ENCODE measurements at places on chromosomes 16 and 17.

DNA sequence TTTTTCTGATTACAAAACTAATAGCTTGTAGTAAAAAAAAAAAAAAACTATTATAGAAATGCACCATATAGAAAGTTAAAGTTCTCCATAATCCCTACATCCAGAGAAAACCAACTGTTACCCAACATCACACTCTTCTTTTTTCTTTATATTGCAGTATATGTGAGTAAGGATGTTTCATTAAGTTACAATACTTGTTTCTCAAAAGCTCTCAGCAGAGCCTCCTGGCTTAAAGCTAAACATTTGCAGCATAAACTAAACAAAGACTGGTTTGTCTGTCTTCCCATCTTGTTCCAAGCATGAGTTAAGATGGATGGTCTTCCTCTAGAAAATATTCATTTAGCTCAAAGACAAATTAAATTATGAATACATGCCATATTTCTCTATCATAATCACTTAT lies 25.2 kb downstream of the GRB2 start:
- no peak for DNase-seq

DNA sequence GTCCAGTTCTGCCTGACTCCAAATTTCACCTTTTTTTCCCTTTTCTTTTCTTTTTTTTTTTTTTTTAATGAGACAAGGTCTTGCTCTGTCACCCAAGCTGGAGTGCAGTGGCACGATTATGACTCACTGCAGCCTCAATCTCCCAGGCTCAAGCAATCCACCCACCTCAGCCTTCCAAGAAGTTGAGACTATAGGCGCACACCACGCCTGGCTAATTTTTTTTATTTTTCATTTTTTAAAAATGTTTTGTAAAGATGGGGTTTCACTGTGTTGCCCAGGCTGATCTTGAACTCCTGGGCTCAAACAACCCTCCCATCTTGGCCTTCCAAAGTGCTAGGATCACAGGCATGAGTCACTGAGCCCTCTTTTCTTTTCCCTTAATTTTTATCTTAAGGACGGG lies 33.4 kb upstream of the RBBP6 start:
- no peak for DNase-seq

DNA sequence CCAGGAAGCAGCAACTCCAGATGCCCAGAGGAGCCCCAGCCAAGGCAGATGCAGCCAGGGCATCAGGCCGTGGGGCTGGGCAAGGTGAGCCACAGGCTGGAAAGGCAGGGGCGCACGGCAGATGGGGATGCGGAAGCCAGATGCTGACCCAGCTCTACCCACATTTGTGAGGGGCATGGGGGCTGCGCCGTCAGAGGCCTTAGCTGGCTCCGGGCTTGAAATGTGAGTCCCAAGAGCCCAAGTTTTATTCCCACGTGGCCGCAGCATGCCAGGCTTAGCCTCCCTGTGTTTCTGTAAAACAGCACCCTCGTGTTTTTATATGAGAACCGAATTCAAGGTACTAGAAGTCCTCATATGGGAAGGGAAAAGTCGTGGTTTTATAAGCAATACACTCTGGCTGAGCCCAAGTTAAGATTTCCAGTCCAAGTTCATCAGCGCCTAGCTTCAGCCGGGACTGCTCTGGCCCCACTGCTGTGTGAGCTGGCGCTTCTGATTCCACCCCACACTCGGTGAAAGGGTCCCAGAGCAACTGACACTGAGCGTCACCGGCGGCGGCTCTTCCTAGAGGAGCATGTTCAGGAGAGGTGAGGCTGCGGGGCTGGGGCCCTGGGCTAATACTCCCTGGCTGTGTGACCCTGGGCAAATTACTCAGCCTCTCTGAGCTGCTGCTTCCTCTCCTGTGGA lies 6.7 kb upstream of the C16orf95 start:
- no peak for DNase-seq

GRCh38 chr16:19513377-19514053 lies 8.4 kb downstream of the GDE1 start:
- peak; percentile 83 for DNase-seq

GRCh38 chr16:78686601-78687000 lies 587.1 kb downstream of the WWOX start:
- DNase-seq: no peak

- peak; percentile 49 for DNase-seq
These were observed 1.0 kb downstream of the RSPRY1 start for GRCh38 chr16:57186872-57187854.

GRCh38 chr17:31404028-31404949 lies 12.8 kb downstream of the RAB11FIP4 start:
- DNase-seq: peak; percentile 17

DNA sequence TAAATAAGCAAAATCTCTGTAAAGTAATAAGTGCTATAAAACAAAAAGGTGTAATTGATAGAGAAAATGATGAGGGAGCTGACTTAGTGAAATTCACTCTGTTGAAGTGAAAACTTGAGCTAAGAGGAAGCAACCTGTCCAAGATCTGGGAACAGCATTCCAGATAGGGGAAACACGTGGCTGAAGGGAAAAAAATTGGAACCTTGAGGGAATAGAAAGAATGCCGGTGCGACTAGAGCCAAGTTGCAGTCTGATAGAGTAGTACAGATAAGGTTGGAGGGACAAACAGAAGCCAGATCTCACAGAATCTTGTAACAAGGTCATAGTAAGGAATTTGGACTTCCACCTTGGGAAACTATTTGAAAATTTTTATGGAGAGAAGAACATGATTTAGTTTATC lies 623 bp upstream of the DDX52 start:
- no peak for DNase-seq

GRCh38 chr17:42781639-42782165 lies 1.3 kb downstream of the WNK4 start:
- DNase-seq: no peak

- peak; percentile 63 for DNase-seq
These were observed 141.4 kb downstream of the SOCS1 start for GRCh38 chr16:11114366-11115164.

DNA sequence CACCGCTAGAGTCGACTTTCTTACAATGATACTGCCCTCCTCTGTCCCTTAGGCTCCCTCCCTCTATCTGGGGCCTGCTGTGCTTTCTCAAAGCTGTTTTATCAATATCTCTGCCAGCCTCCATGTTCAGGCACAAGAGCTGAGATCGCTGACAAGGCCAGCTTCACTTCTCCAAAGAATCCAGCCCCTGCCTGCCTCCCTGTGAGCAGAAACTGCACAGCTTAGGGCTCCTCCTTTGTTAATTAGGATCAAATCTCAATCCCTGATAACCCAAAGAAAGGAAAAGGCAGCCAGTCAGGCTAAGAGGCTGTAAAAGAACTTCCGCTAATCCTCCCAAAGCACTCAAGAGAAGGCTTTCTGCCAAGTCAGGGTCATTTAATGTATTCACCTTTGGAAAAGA lies 616.0 kb upstream of the CDH11 start:
- DNase-seq: no peak

DNA sequence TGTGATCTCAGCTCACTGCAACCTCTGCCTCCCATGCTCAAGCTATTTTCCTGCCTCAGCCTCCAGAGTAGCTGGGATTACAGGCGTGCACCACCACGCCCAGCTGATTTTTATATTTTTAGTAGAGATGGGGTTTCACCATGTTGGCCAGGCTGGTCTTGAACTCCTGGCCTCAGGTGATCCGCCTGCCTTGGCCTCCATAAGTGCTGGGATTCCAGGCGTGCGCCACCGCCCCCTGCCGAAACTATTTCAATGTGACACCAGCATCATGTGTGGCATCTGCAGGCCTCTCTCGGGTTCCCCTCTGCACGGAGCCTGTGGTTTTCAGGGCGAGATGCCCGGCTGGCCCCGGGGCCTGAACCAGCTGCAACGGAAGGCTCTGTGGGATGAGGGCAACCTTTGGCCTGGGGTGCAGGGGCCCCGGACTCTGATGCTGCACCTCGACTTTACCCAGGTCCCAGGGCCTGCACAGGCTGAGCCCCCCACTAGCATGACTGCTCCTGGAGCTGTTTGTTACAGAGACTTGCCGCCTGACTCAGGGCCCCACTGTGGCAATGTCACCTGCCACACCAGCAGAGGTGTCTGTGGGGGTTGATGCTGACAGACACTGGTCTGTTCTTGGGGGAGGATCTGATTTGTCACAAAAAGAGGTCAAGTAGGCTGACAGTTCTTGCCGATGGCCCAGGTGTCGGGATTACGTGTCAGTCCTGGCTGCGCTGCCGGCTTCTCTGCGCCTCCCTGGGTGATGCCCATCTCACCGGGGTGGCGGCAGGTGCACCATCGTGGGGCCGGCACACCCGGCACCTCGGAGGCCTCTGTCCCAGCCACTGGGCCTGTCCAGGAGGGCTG lies 8.6 kb upstream of the TEX19 start:
- DNase-seq: peak; percentile 66

GRCh38 chr16:85715169-85716021 lies 26.6 kb upstream of the GINS2 start:
- DNase-seq: peak; percentile 53

- DNase-seq: no peak
These were observed 2.7 kb downstream of the UTP18 start for GRCh38 chr17:51263006-51263405.

DNA sequence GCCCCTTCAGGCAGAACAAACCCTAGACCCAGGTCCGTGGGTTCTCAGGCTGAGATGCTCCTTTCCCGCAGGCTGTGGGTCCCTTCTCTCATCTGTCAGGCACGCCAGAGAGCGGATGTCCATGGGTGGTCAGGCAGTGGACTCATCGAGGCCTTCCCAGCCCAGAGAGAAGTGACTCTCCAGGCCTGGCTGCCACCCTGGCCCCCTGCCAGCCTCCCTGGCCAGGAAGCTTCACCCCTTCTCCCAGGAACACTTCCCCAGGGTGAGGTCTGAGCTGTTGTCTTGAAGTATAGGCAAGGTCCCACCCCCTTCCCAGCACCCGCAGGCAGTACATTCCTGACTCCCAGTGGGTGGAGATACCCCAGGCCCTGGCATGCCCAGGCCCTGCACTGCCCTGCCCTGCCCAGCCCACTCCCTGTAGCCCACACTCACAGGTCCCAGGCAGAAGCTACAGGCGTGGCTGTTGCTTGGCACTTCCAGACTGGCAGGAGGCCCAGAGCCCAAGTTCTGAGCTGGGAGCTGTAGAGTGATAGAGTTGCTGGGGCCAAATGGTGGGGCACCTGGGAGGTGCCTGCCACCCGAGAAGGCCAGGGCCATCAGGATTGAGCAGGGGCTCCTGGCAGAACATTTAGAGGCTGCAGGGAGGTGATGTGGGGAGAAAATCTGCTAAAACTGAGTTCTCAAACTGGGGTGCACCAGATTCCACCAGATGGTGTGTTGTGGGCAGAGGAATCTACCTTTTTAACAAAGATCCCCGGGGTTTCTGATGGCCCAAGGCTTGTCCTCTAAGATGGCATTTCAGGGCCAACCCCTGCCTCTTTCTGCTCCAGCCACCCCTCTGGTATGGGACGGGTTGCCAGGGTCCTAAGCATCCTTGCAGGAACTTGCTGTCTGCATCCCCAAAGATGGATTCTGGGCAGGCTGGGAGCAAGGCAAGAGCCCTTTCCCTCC lies 6.7 kb downstream of the ITGA3 start:
- DNase-seq: no peak

DNA sequence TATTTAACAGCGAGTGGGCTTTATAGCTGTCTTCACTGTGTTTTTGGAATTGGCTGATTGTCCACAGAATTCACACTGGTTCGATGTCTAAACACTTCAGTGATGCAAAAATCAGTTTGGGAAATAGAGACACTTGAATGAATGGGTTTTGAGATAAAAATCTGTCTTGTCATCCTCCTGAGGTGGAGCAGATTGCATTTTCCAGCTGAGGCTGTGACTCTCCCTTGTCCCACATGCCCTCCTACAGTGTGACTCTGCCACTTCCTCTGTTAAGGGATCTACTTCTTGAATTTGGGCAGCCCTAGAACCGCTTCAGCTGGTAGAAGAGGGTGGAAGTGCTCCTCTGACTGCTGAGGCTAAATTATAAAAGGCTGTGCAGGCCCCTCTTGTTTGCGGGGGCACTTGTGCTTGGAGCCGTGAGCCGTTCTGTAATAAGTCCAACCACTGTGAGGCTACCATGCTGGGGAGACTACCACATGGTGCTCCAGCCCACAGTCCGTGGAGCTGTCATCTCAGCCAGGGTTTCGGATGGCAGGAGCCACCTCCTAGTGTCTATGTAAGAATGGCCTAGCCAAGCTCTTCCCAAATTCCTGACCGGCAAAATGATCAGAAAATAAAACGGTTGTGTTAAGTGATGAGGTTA lies 175.9 kb downstream of the SPECC1 start:
- peak; percentile 88 for DNase-seq

DNA sequence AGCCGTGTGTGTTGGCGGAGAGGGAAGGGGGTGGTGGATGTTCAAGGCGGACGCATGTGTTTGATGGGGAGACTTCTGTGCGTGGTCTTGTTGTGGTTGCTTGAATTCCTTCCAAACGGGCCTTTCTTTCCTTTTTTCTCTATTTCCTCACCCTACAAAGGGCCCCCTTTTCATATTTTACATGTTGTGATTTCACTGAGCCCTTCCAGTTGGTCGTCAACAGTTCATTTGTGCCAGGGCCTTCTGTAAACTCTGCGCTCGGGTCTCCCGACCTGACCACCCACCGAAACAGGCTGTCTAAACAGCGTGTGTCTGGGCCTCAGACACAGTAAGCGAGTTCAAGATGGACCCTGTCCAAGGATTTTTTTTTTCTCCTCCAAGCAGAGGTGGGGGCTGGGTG lies 228.4 kb downstream of the IRF8 start:
- DNase-seq: no peak

DNA sequence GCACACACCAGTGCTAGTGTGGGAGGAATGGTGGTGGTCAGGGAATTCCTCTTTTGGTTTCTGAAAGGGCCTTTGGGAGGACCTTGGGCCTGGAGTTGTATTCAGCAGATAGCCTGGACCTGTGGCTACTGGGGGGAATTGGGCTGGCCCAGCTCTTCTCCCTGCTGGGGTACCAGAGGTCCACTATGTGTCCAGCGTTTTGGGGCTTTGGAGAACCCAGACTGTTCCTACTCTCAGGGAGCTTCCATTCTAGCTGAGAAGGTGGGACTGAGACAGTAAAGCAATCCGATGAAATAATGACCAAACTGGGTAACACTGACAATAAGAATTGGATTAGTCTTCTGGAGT lies 2.4 kb downstream of the EPN3 start:
- DNase-seq: no peak

GRCh38 chr17:73365906-73366623 lies 54.3 kb upstream of the CDC42EP4 start:
- no peak for DNase-seq

GRCh38 chr17:65977041-65977440 lies 214.9 kb downstream of the CEP112 start:
- no peak for DNase-seq

- DNase-seq: no peak
These were observed 140.8 kb upstream of the CHMP6 start for GRCh38 chr17:80850817-80851216.

- no peak for DNase-seq
These were observed 28.2 kb downstream of the ORC6 start for GRCh38 chr16:46717692-46718091.

- DNase-seq: no peak
These were observed 35.8 kb downstream of the AMFR start for GRCh38 chr16:56389554-56389953.

- no peak for DNase-seq
These were observed 94.0 kb downstream of the SOCS1 start for GRCh38 chr16:11161974-11162373.

- DNase-seq: peak; percentile 95
These were observed 43.4 kb upstream of the GSE1 start for GRCh38 chr16:85569615-85570212.

- no peak for DNase-seq
These were observed 7.3 kb downstream of the KLHL10 start for GRCh38 chr17:41844971-41845370.
